HCEC 1CT (cell line): ENCODE measurements at places on chromosomes 7 and 10.
A peak's percentile ranks its signal among the peaks of the same experiment; 100 is the strongest.

- DNase-seq = no peak
Measured at GRCh38 chr7:20403331-20403730, 72.6 kb downstream of the ITGB8 start.

- no peak for DNase-seq
Measured at GRCh38 chr7:22174574-22174953, 182.4 kb downstream of the RAPGEF5 start.

GRCh38 chr7:15440482-15440881 is 121.3 kb downstream of the AGMO start:
- DNase-seq = no peak

GRCh38 chr7:76296743-76297740 is 5.4 kb upstream of the HSPB1 start:
- peak; percentile 88 for DNase-seq

- no peak for DNase-seq
Measured at GRCh38 chr10:17675638-17676037, 31.7 kb downstream of the STAM start.

DNA sequence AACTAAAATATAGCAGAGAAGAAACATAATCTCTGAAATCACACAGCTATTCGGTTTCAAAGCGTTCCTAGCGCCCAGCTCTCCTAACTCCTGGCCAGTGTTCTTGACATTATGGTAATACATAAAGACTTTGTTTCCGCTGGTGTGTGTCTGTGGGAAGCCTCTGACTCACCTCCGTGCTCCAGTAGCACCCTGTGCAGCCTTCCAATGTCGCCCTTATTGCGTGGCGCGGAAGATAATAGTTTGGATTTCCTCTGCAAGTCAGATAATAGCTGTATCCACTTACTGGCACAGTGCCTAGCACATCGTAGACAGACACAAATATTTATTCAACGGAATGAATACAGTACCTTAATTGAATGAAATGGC is 570 bp downstream of the BMS1 start:
- peak; percentile 58 for DNase-seq

- DNase-seq = peak; percentile 64
Measured at GRCh38 chr7:43646603-43647338, 63.9 kb downstream of the STK17A start.

DNA sequence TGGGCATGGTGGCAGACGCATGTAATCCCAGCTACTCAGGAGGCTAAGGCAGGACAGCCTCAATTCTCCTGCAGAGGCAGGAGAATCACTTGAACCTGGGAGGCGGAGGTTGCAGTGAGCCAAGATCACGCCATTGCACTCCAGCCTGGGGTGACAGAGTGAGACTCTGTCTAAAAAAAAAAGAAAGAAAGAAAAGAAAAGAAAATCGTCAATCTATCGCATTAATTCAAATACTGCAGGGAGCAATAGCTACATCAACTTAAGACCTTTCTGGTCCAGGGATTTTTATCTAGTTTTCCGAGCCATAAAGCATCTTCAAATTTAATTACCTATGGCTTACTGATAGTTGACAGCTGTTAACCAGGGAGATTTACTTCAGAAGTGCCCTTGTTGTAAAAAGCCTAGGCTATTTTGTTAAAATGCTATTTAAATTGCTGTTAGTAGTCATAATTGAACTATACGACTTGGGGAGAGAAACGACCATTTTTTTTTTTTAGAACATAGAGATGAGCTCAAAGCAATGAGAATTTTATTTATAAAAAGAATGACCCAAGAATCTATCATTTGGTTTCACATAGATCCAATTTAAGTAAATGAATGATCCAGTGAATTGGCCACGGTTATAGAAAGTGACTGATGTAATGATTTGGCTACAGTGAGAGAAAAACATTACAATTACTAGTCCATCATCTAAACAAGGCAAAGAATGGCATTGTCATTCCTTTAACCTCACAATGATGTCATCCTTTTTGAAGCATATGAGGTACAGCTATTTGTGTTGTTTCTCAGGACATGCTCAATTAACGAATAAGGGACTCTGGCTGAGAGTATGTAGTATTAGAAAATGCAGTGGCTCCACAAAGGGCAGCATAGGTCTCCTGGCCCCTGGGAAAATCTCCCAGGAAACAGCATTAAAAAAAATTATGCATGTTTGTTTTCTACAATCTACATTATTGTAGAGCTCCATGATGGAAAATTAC is 85.3 kb downstream of the SEMA3C start:
- DNase-seq = peak; percentile 46

GRCh38 chr7:67847092-67847787 is 850.6 kb downstream of the TYW1 start:
- no peak for DNase-seq

DNA sequence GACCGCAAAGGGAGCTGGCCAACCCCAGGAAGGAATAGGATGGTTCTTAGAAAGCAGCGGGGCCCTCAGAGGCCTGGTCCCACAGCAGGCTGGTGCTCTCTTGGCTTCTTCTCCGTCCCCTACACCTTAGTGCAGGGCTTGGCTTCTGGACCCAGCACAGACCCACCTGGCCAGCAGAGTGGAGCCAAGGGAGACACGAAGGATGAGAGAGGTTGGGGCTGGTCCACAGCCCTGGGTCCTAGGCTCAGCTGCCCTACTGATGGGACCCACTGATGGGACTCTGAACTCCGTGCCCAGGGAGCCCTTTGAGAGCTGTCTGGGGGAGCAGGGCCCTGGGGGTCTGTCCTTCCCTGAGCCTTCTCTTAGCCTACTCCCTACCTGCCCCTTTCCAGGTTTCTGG is 6.2 kb upstream of the TLX1 start:
- DNase-seq = no peak

DNA sequence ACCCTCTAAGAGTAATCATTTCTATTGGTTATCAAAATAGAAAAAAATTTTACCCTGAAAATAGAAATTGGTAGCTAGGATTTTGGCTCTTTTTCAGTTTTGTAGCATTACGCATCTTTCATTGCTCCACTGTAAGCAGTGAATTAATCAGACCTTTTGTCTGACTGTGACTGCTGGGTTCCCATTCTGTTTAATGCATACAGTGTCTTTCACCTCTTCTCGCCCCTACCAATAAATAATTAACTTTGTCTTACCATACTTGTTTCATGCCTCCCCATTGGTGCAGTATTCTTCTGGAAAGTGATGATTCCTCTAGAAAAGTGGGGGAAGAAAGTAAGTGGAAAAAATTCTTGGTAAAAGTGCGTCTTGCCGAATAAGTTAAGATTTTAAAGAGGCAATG is 73.2 kb downstream of the AP3M1 start:
- DNase-seq = no peak

DNA sequence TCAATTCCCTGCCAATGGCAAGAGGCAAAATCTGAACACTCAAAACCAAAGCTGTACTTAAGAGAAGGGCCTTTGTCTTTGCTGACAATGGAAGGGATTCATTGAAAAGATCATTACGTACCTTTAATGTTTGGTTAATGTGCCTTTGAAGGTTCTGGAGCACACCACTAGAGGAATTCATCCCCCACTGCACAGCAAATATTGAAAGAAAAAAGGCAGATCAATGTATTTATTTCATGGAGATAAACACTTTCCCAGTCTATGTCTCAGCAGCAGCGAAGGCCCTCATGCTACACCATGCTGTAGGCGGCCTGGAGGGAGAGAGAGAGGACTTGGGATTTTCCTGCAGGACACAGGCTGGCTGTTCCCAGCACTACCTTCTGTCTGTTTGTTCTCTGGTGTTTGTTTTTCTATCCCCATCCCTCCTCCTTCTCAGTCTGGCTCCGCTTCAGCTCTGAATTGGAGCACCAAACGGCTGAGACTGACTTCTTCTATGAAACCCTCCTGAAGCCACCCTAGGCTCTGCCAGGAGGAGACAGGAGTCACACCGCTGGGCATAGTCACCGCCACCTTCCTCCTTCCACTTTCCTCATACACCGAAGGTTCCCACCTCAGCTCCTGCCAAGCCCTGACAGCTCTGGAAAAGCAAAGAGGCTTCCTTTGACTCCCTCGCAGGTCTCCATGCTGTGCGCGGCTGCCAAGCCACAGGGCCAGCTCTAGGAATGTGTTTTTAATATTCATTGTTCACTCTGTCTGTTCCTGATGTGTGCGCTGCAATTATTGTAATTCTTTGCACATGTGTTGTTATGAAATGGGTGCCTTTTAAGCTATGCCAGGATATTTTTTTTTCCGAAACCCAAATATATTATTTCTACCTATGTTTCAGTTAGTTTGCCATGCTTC is 301.5 kb downstream of the FZD1 start:
- DNase-seq = no peak

DNA sequence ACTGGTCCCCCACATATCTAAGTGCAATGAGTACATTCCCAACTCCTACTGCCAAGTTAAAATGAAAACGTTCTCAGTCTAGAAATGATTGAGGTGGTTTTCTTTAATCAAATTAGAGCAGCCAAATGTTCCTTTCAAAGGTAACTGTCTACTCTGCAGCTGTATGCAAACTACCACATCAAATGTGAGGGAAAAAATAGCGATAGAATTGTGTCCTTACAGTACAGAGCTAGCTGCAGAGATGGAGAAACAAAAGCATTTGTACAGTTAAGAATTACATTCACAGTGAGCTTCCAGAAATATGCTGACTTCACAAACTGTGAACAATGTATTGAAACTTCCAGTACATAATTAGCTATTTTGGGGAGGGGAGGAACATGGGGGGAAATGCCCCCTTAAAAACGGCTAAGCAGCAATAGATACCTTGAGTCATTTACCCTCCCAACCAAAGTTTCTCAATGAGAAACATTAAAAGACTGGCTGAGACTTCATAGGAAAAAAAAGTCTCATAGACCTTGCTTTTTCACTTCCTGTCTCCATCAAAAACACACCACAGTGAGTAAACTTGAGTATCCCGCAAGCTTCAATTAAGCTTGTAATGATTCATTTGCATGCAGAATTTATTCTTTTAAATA is 22.9 kb downstream of the CDK6 start:
- DNase-seq = no peak

- DNase-seq = peak; percentile 28
Measured at GRCh38 chr7:27723085-27723484, 16.9 kb upstream of the TAX1BP1 start.

GRCh38 chr10:11515596-11516430 is 95.6 kb downstream of the USP6NL start:
- DNase-seq = peak; percentile 44

DNA sequence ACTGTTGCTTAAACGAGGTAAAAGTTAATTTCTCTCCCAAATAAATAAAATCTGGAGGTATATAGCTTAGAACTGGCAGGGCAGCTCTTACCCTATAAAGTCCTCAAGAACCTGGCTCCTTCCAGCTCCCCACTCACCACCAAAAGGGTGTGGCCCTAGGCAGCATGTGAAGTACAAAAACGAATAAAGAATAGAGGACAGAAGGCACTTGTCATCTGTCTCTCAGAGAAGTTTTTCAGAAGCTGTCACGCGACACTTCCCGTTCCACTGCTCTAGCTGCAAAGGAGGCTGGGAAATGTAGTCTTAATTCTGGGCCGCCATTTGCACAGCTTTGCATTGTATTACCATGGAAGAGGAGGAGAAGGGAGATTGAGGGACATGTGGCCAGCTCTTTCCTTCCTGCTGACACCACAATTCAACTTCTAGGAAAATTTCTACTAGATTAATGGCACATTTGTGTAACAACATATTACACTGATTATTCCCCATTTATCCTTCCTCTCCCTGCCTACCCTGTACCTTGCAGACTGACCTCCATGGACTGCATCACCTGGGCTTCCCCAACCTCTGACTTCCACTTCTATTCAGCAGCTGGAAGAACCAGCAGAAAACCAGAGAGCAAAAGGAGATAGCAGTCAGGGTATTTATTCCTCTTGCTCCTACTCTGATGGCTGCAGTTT is 62.2 kb downstream of the CCDC71L start:
- DNase-seq = peak; percentile 76

GRCh38 chr7:2894118-2894940 is 50.2 kb upstream of the GNA12 start:
- no peak for DNase-seq

- DNase-seq = peak; percentile 46
Measured at GRCh38 chr7:18590744-18591340, 95.3 kb downstream of the HDAC9 start.

DNA sequence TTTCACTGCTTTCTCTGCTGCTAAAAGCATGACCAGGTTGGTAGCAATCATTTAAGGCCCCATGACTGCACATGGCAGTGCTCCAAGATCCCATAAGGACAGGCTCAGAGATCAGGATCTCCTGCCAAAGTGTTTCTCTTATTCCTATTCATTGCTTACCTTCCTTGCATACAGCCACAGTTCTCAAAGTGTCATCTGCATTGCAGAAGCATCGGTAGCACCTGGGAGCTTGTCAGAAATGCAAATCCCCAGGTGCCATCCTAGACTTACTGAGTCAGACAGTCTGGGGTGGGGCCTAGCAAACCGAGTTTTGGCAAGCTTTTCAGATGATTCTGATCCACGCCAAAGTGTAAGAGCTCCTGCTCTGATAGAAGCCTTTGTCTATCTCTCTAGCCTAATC is 489.0 kb upstream of the AUTS2 start:
- DNase-seq = no peak

DNA sequence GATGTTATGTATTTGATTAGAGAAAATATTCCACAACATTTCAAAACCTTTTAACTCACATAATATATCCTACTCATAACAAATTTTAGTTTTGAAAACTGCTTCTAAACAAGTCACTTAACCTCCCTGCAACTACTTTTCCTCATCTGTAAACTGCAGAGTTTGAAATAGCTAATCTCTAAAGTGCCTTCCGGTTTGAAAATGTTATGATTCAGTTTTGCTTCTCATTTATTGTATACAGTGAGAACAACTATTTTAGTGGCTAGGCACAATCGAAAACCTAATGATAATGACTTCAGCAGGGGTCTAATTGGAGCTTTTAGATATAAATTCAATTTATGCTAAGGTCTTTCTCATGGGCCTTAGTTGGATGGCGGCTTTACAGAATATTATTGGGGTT is 30.7 kb upstream of the TEX47 start:
- no peak for DNase-seq

- no peak for DNase-seq
Measured at GRCh38 chr10:125859128-125859817, 21.8 kb downstream of the DHX32 start.

DNA sequence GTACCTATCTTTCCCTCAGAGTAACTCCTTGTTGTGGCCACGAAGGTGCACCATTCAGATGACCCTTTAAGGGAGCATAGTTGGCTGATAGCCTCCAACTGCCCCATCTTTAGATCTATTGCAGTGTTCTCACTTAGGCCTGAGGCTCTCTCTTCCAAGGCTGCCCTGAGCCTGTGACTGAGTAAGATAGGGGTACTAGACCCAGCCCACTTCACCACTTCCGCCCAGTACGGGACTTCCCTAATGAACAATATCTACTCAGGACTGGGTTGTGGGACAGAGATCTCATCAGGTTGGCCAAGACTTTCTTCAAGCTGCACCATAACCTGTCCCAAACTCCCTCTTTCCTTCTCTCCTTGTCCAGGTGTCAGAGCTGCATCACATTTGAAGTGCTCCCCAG is 5.7 kb upstream of the GNAI1 start:
- no peak for DNase-seq
